ENCODE measurements at places on chromosomes 2 and 18.

- DNase-seq, result no peak
Measured at GRCh38 chr2:223000872-223001796, 50.9 kb upstream of the KCNE4 start.

- DNase-seq, result no peak
Measured at GRCh38 chr2:24881623-24882022, 38.4 kb downstream of the ADCY3 start.

- DNase-seq, result peak; percentile 98
Measured at GRCh38 chr18:13726232-13726971, at the start of the genes FAM210A and RNMT. Gene FAM210A (minus strand): TSS chr18:13726558. CDS start chr18:13682077, 44,481 bp downstream. Gene RNMT (plus strand): TSS chr18:13726673. CDS start chr18:13731518, 4,845 bp downstream.

GRCh38 chr2:196242131-196242620, 70.8 kb upstream of the STK17B start:
- no peak for DNase-seq

- DNase-seq, result peak; percentile 51
Measured at GRCh38 chr2:40448476-40449079, 3.3 kb downstream of the SLC8A1 start.

DNA sequence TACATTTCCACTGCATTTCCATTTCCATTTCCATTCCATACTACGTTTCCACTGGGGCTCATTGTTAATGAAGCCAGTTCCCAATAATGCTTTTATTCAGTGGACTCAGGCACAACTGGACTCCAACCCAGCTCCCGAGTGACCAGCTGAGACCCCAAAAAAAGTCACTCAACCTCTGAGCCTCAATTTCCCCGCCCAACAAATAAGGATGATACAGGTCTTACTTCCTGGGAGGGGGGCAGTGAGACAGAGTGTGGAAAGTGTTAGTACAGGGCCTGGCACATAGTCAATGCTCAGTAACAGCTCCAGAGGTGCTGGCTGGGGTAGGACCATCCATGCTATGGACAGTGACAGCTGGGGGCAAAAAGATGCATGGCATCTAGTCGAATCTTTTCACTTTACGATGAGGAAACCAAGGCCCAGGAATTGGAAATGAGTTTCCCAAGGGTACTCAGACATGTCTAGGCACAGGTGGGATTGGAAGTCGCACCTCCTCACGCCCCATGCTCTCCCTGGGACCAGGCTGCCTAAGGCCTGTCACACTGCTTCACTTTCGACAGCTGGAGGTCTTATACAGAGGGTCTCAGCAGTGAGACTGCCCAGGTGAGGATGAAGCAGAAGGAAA, 226.5 kb downstream of the ANAPC1 start:
- no peak for DNase-seq

- no peak for DNase-seq
Measured at GRCh38 chr2:156476850-156477206, 40.6 kb downstream of the GPD2 start.
